ENCODE measurements at places on chromosomes 13 and 19. TPM values are rescaled to one million over a fixed set of nuclear protein-coding genes. Genes with fewer than 3 reads are reported as not detected.

Gene OR10H1
- not detected for total RNA-seq

Gene RNF113B
- not detected for total RNA-seq

Gene PEG3
- total RNA-seq: 3.9 TPM

GRCh38 chr19:35642798-35643254, 1.3 kb downstream of the ETV2 start:
- no peak for DNase-seq

- DNase-seq: no peak
Measured at GRCh38 chr13:94344126-94344818, 135.2 kb downstream of the DCT start.

GRCh38 chr19:42284591-42285341, 15.7 kb downstream of the CIC start:
- DNase-seq: no peak

DNA sequence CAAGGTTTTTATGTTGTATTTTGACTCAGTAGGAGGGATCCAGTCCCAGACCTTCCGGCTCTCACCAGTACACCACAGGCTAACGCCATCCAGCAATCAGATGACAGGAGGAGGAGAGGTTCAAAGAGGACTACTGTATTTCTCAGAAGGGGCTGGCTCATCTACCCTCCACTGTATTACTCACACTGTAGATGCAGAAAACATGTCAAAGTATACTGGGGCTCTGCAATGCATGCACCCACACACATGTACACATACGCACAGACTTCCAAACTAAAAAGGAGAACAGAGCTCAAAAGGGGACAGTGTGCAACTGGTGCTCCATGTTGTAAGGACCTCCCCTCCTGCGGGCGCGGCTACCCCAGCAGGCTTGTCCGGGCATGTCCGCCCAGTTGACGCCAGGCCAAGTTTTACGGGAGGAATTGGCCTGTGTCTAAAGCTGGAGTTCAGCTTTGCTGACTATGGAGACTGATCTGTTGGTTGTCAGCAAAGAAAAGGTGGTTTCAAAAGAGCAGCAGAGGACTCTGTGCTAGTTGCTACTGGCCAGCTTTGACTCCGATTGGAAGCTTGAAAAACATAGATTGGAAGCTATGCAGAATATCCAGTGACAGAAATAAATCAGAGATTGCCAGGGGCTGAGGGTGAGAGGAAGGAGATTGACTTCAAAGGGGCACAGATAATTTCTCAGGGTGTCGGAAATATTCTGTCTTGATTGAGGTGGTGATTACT, 314.2 kb downstream of the DLEU7 start:
- DNase-seq: peak; percentile 93

DNA sequence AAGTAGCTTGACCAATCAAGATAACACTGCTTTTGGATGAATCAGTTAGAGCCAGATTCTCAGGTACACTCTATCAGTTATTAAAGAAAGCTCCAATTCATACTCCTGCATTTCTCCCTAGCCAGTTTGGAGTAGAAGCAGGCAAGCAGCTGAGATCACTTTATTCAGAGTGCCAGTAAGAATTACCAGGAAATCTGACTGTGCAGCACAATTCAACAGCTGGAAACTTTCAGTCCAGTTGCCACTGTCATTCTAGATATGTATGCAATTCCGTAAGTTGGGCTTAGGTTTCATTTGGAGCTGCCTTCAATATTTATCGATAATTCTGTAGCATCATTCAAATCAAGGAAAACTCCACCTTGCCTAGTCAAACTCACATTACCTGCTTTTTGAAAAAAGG, 2625.6 kb upstream of the PCDH20 start:
- DNase-seq: no peak

DNA sequence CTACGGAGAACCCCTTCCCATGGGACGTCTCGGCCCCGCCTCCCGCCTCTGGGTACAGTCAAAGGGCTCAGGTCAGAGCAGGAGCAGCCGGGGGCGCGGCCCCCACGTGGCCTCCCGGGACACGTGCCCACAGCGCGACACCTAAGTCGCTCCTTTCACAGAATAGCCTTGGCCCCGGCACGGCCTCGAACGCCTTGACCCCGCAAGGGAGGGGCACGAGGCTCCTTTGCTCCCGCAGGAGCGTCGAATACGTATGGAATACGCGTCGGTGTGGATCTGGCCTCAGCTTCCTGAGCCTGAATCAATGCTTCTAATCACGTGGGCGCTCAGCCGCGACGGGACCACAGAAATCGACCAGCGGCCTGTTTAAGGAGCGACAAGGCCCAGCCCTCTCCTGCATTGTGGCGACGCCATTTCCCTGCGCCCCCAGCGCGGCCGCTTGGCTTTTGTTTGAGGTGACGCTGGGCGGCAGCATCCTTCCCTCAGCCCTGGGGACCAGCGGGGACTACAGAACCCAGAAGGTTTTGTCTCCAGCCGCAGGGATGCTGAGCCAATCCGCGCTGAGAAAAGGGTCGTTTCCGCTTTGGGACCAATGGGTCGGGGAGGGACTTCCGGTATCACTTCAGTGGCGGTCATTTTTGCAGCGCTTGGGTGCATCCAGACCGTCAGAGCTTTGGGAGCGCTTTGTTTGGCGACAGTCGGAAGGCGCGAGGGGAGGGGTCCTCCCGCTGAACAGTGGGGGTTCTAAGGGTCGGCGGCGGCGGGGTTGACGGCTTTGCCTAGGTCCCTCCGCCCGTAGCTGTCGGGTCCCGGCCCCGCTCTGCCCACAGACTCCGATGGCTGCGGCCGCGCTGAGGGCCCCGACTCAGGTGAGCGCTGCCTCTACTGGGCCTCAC, at the start of gene ZIK1:
Gene ZIK1 (plus strand): TSS at position 625 of the 896 bp plus-strand sequence. CDS start 212 bp downstream, at position 837.
- DNase-seq: peak; percentile 91

- DNase-seq: peak; percentile 43
Measured at GRCh38 chr19:289651-290371, 1.4 kb downstream of the PLPP2 start.

DNA sequence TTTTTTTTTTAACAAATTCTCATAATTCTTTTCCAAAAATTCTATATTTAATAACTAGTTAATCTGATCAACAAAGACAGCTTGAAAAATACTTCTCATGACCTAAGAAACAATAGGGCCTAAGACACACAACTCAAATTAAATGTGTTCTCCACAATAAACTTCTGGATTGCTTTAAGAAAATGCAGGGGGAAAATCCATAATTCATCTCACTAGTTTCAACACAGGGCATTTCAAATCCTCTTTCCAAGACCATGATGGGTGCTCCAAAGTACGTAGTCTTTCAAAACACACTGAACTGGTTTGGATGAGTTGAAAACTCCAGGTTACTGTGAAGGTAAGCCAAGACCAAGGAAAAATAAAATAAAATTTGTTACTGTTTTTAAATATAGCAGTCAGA, 62.6 kb downstream of the DCLK1 start:
- no peak for DNase-seq

GRCh38 chr13:110290826-110291225, 16.1 kb downstream of the COL4A1 start:
- DNase-seq: no peak

DNA sequence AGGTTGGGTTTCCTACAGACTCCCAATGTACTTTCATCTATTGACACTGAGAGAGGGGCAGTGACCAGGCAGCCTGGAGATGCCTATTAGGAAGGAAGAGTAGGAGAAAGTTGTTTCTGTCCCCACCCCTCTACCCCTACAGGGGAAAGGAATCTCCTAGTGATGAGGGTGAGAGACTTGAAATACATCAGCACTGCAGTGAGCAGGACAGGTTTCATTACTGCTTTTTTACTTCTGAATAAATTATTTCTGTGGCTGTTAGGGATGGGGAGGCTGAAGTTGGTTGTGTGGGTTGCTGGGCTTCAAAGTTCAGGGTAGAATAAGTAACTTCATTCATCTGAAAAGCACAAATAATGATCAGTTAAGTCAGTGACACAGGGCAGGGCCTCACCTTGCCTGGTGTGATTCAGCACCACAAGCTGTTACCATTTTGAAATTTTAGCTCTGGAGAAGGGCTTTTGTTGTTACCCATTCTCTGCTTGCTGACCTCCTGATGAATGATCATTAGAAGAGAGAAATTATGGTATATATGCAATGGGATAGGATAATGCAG, 19.3 kb downstream of the CEACAM1 start:
- no peak for DNase-seq

DNA sequence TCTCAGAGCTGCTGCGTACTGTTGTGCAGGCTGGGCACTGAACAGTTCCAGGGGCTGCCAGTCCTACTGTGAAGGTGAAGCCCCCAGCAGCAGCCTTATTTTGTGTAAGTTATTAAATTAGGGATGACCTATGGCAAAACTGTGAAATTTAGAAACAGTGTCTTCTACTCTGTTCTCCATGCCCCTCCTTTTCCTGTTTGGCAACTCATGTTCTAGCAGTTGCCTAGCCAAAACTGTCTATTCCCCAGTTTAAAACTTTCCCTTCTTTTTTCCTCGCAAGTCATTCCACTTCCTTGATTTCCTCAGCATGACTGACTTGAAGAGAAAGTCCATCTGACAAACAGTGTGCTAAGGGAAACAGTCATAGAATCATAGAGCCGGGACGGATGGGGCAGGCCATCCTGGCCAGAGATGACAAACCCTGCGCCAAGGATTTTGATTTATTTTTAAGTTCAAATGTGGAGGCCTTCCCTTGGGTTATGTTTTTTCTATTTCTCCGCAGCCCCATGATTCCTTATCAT, 78.1 kb upstream of the OLFM4 start:
- DNase-seq: no peak

Data from fibroblast of lung (primary cell).